PC-3 (cell line): ENCODE measurements at places on chromosomes 13 and 19. TPM values are rescaled to one million over a fixed set of nuclear protein-coding genes. Genes with fewer than 3 reads are reported as not detected.

Gene NMRK2
- total RNA-seq, result not detected in 2 replicates

Gene SLC17A7
- 0.11 TPM in 1 of 2 replicates, not detected in the other for total RNA-seq

Gene GRIK5
- 0.12 TPM in 1 of 2 replicates, not detected in the other for total RNA-seq

Gene ELSPBP1
- total RNA-seq, result not detected in 2 replicates

Gene RXFP2
- total RNA-seq, result not detected in 2 replicates

Gene KIR2DL4
- not detected in 2 replicates for total RNA-seq

Gene GARIN5A
- total RNA-seq, result 3.5 and 6.2 TPM in 2 replicates

Gene GNA15
- not detected in 2 replicates for total RNA-seq

Gene PSPN
- total RNA-seq, result 2.4 and 3.1 TPM in 2 replicates

DNA sequence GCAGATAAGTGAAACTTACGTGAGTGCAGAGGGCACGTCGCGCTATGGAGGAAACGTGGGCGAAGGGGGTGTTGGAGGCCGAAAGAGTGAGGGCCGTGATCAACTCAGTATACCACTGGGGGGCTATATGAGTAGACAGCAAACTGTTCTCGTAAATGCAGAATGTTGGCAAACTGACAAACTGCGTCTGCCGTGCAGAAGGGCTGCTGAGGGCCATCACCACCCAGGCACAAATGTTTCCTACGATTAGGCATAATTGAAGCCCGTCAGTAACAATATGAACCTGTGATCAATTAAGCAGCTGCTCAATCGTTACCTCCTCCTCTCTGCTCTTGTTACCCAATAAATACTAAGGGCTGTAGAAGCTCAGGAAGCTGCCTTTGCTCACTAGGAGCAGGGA, 17.3 kb upstream of the MADCAM1 start:
- no peak for DNase-seq

DNA sequence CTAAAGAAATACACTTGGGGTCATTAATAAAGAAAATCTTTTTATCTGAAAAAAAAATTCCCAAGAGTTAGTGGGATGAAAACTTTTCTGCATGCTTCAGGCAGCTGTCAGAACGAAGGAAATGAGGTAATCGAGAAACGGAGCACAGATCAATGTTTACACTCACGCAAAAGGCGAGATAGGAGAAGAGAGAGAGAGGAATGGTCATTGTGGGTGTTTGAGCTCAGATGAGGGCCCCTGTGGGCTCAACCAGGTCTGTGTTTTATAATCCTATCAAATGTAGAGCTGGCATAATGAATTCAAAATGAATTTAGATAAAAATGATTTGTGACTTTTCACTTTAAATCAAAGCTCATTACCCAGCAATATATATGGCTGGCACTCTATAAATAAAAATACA, 6.3 kb upstream of the RXFP2 start:
- no peak for DNase-seq

DNA sequence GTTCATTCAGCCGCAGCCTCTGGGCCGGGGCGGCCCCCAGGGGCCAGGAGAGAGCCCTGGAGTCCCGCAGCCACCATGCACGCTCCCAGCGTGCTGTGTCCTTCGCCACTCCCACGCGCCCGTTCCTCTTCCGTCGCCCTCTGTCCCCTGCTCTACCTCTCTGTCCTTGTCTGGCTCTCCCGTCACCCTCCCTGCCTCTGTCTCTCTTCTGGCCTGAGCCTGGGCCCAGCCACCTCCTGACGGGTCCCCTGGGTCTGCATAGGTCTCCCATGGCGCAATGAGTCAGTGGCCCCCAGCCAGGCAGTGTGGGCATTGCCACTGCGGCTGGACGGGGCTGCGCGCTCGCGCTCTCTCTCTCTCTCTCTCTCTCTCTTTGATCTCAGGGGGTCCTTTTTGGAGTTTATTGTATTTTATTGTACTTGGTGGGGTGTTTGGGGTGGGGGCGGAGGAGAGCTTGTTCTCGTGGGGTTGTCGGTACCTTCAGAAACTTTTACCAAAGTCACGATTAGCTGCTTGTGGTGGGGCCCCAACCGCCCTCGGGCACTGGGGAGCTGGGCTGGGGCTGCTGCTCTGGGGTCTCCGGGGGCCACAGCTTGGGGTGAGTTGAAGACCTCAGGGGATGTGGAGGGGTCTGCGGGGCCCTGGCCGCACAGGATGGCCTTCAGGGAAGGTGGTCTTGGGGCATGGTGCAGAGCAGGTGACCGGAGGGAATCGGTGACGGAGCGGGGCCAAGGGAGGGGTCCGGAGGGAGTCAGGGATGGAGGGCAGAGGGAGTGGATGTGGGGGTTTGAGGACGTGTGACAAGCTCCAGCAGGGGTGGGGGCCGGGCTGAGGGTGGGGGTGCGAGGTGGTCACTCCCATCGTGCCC, 1.7 kb upstream of the TGFBR3L start:
- DNase-seq, result no peak

DNA sequence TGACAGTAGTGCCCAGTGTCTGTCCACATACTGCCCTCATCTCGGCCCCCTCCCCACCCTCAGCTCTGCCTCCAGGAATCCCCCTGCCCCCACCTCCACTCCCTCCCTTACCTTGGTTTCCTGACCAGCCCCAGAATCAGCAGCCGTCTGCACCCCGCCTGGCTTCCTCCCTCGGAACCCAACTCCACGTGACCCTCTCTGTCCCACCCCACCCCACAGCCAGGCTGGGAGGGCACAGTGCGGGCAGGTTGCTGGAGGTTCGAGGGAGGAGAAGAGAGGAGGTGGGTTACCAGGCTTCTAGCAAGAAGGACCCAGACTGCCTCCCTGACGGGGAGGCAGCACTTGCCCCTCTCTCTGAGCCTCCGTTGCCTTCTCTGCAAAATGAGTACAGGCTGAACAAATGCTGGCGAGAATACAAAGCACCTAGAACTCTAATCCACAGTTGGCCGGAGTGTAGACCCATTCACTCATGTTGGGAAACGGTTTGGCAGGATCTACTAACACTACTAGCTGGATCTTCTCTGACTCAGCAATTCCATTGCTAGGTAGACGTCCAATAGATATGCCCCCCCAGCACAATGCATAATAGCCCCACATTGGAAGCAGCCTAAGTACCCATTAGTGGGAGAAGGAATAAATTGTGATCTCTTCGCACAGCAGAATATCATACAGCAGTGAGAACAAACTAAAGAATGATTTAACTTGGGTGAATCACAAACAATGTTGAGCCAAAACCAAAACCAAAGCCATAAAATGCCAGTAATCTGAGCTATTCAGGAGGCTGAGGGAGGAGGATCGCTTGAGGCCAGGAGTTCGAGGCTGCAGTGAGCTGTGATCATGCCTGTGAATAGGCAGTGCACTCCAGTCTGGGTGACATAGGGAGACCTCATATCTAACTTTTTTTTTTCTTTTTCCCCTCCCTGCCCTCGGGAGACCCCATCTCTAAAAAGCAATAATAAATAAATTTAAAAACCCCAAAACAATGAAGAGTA, at the start of gene RASAL3:
Gene RASAL3 (minus strand): TSS at position 151 of the 992 bp plus-strand sequence. CDS start 186 bp downstream, outside the sequence.
- no peak for DNase-seq

DNA sequence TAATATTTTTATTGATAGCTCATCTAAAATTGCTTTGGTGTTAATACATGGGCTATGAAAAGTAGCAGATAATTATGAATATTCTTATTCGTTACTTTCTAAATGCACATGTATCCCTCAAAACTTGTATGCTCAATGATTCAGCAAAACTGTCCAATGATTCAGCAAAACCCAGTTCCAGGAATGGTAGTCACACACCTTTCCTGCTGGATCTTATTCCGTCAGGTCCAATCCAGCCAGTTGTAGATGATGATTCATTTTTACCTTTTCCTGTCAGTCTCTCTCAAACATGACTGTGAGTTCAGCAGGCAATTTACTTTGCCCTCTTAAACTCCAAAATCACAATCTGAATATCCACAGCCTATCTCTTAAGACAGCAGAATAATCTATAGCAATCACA, 1082.6 kb downstream of the EFNB2 start:
- DNase-seq, result peak; percentile 71

DNA sequence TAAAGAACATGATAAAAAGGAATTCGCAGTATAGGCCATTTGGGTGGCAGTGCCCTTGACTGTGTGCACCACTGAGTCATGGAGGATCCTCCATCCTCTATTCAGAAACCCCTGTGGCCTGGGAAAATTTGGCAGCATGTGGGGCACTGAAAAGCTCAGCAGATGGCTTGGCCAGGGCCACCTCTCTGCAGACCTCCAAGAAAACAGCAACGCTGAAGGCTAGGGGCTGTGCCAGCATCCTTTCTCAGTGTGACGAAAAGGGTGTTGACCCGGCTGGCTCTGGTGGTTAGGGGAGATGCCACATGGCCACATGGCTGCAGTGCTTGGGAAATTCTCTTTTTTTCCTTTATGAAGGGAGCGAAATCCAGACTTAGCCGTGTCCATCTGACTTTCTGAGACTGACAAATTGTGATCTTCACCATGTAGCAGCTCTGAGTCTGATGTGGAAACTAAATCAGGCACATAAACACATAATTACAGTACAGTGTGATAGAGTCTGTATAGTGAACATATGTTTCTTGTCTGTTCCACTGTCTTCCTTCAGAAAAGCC, 178.0 kb downstream of the KCTD12 start:
- DNase-seq, result no peak

DNA sequence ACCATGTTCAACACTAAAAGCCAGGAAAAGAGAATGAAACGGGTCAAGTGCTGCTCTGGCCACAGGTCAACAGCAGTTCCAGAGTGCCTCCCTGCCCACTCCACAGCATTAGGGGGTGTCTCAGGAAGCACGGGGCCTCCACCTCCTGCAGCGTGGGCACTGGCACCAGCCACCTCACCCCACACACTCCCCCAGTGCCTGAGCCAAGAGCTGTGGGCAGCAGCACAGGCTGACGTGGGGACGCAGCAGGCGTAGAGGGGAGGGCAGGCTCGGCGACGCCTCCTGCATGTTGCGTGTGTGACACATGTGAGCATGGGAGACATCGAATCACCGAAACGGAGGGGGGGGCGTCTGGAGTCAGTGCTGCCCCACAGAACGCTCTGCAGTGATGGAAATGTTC, 21.4 kb upstream of the TMEM160 start:
- DNase-seq, result no peak

DNA sequence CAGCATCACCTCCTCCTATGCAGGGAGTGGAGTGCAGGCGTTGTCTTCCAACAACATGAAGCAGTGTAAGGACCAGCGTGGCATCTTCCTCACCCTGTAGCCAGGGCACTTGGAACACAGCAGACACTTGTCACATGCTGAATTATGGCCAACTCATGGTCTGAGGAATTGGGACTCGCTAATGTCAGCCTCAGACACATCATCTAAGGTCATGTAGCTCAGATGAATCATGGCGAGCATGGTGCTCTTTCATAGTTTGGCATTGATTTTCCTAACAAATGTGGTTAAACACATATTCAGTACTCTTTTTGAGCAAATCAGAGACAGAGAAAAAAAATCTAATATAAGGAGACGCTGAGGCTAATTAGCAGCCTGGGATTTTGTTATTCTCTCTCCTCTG, 99.6 kb upstream of the SGCG start:
- no peak for DNase-seq

- no peak for DNase-seq
These were observed 564 bp downstream of the HS6ST3 start for GRCh38 chr13:96090240-96091101.

DNA sequence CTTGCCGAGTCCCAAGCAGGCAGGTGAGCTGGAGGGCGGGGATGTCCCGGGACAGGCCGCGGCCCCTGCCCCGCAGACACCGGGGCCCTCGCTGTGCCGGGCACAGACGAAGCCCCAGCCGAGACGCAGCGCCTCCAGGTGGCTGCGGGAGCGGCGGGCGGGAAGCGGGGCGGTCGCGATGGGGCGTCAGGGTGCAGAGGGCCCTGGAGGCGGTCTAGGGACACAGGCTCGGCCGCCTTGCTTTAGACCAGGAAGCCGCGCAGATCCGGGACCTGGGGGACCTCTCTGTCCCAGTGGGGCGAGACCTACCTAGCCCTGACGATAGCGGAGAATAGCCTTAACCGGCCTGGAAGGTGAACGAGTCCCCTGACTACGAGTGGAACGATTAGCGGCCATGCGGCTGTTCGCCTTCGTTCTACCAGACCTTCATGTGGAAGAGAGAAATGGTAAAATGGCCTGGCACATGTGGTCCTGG, 4.2 kb upstream of the ZNF564 start:
- no peak for DNase-seq

- DNase-seq, result no peak
These were observed 12.1 kb upstream of the UPF3A start for GRCh38 chr13:114269281-114269770.

- DNase-seq, result no peak
These were observed 312.7 kb downstream of the ATP8A2 start for GRCh38 chr13:25684491-25684890.

DNA sequence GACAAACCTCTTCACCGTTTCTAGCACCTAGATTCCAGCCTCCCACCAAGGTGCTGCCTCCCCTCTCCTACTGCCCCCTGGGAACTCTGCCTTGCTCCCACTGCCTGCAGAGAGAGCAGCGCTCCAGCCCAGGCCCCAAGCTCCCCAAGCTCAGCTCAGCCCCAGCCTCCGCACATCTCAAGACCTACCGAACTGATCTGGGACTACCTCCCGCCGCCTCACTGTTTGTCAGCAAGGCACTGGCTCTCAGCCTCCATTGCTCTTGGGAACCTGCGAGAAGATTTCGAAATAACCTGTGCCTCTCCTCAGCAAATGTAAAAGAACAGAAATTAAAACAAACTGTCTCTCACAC, 92.4 kb upstream of the GPR183 start:
- no peak for DNase-seq
